ENCODE measurements at places on chromosomes 4 and X.

DNA sequence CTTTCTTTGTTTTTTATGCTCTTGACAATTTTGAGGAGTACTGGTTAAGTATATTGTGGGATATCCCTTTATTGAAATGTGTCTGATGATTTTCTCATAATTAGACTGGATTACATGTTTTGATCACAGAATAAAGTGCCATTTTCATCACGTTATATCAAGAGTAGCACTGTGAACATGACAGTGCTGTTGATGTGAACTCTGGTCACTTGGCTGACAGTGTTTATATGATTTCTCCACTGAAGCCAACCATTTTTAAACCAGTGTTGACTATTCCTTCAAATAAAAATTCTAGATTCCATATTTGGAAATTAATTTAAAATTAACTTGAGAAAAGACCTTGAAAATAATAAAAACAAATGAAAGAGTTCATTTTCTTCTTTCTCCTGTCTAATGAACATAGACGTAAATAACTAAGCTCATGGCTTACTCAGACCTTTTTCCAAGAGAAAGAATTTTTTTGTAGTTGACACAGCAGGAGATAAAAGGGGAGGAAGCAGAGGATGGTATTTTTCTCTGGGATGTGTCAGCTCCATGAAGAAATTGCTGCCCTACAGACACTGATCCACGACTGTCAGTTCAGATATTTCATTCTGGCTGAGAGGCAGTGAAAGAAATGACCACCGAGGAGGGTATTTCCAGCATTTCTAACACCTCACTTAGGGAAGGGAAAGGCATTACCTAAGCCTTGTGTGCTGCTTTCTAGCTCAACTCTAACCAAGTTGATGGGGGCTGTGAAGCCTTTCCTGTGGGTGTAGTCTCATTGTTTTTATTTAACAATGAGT, 150.9 kb upstream of the ANK2 start:
- DNase-seq: no peak

DNA sequence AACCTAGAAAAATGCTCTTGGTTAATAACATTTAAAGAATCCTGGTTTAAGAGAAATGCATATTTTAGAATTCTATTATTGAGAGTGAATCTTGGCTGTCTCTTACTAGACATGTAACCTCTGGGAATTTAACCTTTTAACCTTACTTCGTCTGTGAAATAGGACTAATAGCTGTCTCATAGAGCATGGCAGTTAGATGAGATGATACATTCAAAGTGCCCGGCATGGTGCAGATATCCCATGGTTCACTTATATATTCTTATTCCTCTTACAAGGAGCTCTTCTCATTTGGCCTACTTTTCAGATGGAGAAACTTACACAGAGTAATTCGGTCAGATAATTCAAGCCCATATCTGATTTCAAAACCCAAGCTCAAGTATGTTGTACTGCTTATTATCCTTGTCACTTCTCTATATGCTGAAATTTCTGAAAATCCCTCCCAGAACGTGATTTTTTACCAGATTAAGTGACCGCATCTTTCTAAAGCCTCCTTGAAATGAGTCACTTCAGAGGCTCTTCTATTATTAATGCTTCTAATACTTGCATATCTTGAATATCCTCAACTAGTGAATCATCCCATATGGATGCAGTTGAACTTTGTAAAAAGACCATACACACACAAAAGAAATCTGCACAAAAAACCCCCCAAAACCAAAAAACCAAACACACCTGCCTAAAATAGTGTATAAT, 4.9 kb downstream of the CDKN2AIP start:
- DNase-seq: no peak

GRCh38 chr4:72318421-72319170, 250.4 kb downstream of the ADAMTS3 start:
- no peak for DNase-seq

DNA sequence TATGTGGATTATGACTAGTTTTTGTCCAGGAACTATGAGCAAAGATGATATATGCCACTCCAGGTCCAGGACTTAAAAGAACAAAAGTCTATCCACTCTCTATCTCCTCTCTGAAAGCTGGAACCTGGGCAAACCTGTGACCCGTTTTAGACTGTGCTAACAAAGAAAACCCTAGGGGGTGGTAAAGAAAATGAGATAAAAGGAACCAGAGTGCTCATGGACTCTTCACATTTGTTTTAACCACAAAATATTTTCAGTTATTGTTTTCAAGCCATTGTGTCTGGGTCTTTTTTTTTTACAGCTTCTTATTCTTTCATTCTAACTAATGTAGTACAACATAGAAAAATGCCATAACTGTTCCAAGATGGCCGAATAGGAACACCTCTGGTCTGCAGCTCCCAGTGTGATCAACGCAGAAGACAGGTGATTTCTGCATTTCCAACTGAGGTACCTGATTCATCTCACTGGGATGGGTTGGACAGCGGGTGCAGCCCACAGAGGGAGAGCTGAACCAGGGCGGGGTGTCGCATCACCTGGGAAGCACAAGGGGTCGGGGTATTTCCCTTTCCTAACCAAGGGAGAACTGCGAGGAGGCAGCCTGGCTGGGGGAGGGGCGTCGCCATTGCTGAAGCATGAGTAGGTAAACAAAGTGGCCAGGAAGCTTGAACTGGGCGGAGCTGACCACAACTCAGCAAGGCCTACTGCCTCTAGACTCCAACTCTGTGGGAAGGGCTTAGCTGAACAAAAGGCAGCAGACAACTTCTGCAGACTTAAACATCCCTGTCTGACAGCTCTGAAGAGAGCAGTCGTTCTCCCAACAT, 45.1 kb downstream of the CHM start:
- DNase-seq: no peak

GRCh38 chr4:115514675-115515074, 401.3 kb upstream of the NDST4 start:
- no peak for DNase-seq
